Colonic mucosa (tissue), 4 donors: ENCODE measurements at places on chromosomes 16 and 17. TPM values are rescaled to one million over a fixed set of nuclear protein-coding genes. Genes with fewer than 3 reads are reported as not detected.

The KREMEN2 gene
- 1.4 TPM for total RNA-seq

The PRAC1 gene
- 237 TPM for total RNA-seq

The TCAP gene
- 1.2 TPM for total RNA-seq

- no peak overlapping the region for H3K4me3 ChIP-seq
- no peak for DNase-seq
- no peak overlapping the region for H3K27ac ChIP-seq
- H3K36me3 ChIP-seq = no peaks in the 10 kb centered on the region
- H3K4me1 ChIP-seq = no peaks in the 10 kb centered on the region
Measured at GRCh38 chr16:71943887-71944286, 48.6 kb downstream of the IST1 start.

- no peaks in the 10 kb centered on the region for H3K27me3 ChIP-seq
- no peak for DNase-seq
- H3K4me3 ChIP-seq = no peak overlapping the region
- no peak overlapping the region for H3K27ac ChIP-seq
- no peaks in the 10 kb centered on the region for H3K4me1 ChIP-seq
Measured at GRCh38 chr17:61066062-61066461, 333.6 kb upstream of the TBX2 start.

- H3K27ac ChIP-seq = no peak overlapping the region
- H3K4me3 ChIP-seq = no peak overlapping the region
- no peaks in the 10 kb centered on the region for H3K4me1 ChIP-seq
- H3K27me3 ChIP-seq = no peaks in the 10 kb centered on the region
- H3K36me3 ChIP-seq = no peaks in the 10 kb centered on the region
- DNase-seq = no peak
Measured at GRCh38 chr17:82936768-82937171, 96.9 kb upstream of the ZNF750 start.

- no peak for DNase-seq
- no peak overlapping the region for H3K4me3 ChIP-seq
- H3K36me3 ChIP-seq = no peaks in the 10 kb centered on the region
- no peaks in the 10 kb centered on the region for H3K27me3 ChIP-seq
- H3K4me1 ChIP-seq = peaks cover 34% of the 10 kb centered on the region
Measured at GRCh38 chr17:76270127-76270592, 5.0 kb downstream of the UBALD2 start.

DNA sequence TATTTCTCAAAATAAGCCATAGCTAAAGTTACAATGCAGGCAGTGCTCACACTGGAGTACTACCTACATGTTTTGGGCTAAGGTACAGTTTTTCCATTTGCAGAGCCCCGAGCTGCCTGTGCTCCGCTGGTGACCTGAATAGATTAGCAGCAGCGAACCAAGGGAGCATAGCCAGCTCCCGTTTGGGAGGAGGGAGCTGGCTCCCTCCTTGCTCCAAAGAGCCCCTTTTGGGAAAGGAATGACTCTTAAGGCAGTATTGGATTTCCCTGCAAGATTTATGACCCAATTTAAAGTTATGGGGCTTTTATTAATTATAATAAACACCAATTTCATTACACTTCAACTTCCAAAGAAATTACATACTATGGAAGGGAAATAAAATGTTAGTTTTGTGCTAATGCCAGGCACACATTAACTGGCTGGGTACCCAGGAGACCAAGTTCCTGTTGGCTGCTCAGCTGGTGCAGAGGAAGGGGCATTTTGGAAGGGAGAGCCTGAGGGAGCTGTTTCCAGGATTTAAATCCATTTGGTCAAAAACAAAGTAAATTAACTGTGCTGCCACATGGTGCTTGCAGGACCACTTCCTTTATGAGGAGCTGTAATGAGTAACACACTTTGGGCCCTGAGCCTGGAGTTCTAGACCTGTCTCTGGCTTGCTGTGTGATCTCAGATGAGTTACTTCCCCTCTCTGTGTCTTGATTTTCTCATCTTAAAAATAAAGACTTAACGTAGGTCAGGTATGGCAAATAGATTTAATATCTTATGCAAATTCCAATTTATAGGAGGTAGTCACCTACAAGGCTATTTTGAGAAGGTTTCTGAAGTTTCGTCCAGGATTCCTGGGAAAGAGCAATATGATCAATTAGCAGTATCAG lies 362.1 kb upstream of the CCL2 start:
- no peaks in the 10 kb centered on the region for H3K27me3 ChIP-seq
- no peaks in the 10 kb centered on the region for H3K4me1 ChIP-seq
- DNase-seq = no peak
- no peaks in the 10 kb centered on the region for H3K36me3 ChIP-seq
- H3K4me3 ChIP-seq = no peak overlapping the region
- H3K27ac ChIP-seq = no peak overlapping the region

- no peak overlapping the region for H3K27ac ChIP-seq
- DNase-seq = no peak
- no peaks in the 10 kb centered on the region for H3K36me3 ChIP-seq
- no peak overlapping the region for H3K4me3 ChIP-seq
- peaks cover 8% of the 10 kb centered on the region for H3K4me1 ChIP-seq
Measured at GRCh38 chr17:71192848-71193247, 928.0 kb upstream of the SOX9 start.

DNA sequence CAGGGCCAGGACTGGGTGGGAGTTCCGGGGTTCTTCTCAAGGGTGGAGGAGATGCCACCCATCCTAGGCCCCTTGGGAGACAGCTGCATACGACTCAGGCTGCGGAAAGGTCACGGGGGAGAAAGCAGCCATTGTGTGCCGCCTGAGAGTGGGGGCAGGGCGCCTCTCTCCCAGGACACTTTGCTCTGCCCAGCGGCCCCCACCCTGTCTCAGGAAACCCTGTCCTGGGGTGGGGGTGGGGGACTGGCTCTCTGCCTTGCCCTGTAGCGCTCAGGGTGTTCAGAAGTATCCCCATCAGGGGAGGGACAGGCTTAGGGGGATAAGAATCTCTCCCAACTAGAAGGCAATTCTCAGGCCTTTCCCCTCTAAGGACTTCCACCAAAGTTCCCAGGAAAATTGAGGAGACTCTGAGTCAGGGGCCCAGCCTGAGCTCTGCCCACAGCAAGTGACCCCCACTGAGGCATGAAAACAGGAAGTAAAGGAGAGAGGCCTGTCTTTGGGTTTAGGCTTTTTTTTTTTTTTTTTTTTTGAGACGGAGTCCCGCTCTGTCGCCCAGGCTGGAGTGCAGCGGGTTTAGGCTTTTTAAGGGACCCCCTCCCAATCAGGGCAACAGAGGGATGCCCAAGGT lies 4.9 kb downstream of the GIT1 start:
- H3K36me3 ChIP-seq = no peaks in the 10 kb centered on the region
- DNase-seq = no peak
- H3K27me3 ChIP-seq = no peaks in the 10 kb centered on the region
- no peak overlapping the region for H3K27ac ChIP-seq
- H3K4me1 ChIP-seq = peaks cover 21% of the 10 kb centered on the region

DNA sequence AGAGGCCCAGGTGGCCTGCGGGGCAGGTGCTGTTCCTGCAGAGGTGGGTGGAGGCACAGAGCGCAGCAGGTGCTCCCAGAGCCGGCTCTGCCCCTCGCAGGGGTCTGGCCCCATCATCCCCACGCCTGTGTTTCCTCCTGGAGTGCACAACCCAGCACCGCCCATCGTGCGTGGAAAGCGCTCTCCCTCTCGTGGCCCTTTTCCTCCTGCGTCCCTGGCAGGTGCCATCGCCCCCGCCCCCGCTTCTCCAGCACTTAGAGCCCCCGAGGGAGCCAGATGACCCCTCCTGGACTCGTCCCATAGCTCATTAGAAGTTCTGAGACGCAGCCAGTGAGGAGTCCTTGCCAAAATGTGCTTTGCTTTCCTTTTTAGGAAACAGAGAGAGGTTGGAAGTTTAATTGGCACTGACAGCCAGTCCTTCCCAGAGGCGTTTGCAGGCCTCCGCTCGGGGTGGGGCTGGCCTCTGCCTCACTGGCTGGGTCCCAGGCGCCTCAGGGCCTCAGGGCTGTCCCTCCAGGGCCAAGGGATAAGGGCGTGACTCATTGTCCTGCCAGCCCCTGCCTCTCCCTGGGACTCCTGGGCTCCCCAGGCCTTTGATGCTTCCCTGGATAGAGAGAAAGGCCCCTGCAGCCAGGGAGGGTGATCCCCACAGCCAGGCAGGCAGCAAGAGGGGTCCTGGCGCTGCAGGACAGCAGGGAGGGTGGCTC lies 32.2 kb upstream of the CHMP6 start:
- H3K4me1 ChIP-seq = no peaks in the 10 kb centered on the region
- H3K36me3 ChIP-seq = no peaks in the 10 kb centered on the region
- H3K27me3 ChIP-seq = no peaks in the 10 kb centered on the region
- no peak overlapping the region for H3K4me3 ChIP-seq

DNA sequence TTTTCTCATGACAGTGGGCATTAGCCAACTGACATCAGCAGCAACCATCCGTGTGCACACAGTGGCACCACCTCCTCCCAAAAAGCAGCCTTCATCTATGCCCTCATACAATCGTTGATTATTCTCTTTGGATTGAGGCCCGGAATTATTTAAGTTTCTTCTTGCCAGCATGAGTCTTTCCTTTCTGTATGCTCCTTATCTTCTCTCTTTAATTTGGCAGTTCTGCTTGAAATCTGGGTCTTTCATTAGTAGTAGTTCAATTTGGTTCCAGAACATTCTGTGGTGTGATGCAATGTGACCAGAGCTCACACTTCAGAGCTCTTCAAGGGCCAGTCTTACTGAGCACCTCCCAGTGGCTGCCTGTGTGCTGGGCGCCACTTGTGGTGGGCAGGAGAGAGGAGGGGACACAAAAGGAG lies 52.2 kb upstream of the STH start:
- H3K36me3 ChIP-seq = no peaks in the 10 kb centered on the region
- no peak overlapping the region for H3K4me3 ChIP-seq
- no peak for DNase-seq
- H3K4me1 ChIP-seq = no peaks in the 10 kb centered on the region
- no peak overlapping the region for H3K27ac ChIP-seq
